ENCODE measurements at places on chromosomes 16 and 17.

GRCh38 chr17:77282524-77283515 lies 142.1 kb downstream of the SEC14L1 start:
- no peak for DNase-seq

DNA sequence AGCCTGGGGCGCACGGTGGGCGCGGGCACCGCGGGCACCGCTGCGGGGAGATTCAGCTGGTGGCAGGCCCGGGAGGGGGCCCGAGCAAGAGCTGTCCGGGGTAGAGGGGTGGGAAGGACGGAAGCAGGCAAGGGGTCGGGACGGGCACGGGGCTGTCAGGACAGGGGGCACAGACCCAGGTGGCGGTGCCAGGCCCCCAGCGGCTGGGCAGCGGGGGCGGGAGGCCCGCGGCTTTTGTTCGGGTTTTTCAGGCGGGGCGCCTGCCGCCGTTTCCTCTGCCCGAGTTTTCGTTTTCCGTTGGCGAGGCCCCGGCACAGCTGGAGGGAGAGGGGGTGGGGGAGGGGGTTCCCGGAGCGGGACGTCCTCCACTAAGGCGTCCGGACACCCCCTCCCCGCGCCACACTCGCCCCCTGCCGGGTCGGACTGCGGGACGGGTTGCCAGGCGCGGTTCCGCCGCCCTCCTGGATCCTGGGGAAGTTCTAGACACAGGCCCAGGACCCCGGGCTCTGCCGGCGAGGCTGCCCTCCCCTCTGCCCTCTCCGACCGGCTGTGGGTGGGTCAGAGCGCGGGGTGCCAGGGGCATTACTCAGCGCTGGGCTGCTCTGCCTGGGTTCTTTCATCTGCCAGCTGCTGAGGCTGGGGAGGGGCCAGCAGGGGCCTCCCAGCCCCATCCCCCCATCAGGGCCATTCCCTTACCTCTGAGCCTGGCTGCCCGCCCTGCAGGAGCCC lies 543 bp downstream of the ARHGAP23 start:
- no peak for DNase-seq

DNA sequence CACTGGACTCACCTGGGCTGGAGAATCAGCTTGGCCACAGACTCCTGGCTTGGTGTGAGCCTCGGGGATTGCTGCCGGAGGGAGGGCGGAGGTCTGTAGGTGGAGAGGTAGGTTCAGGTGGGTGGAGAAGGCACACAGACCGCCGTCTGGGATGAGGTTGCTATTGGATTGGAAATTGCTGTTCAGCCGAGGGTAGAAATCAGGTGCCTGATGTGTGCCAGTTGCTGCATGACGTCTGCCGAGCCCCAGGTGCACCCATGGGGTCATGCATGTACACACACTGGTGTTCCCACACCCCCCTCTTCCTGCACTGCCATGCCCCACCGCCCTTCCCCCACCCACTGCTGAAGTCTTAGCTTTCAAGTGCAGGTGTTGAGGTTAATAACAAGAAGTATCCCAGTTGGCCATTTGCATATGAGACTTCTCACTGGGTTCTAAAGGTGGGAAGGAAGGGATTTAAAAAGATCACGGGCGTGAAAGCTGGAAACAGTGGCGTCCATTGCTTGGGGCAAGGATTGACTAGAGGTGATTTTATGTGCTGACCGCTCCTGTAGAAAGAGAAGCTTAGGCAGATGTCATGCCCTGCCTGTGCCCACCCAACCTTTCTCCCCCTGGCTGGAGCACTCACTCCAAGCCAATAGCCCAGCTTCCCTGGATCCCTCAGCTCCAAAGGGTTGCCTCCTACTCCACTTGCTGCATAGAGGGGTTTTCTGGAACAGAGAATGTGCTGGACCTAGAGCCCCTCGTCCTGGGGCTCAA lies 193.6 kb downstream of the CCDC182 start:
- no peak for DNase-seq

DNA sequence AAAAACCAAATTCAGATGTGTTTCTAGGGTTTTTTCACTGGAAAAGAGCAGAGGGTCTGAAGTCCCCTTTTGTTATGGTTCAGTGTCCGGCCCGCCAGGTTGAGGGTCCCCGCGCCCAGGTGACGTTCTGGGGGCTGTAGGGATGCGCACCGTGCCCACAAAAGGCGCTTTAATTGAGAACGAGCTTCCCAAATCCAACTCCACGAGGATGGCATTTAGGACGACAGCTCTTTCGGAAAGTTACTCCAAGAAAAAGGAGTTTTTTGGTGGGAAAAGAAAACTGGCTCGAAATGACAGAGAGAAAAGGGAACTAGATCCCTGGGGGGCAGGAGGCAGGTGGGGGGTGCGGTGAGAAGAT lies 15.9 kb upstream of the ZFHX3 start:
- no peak for DNase-seq

GRCh38 chr17:43016216-43016615 lies 6.0 kb downstream of the VAT1 start:
- no peak for DNase-seq

DNA sequence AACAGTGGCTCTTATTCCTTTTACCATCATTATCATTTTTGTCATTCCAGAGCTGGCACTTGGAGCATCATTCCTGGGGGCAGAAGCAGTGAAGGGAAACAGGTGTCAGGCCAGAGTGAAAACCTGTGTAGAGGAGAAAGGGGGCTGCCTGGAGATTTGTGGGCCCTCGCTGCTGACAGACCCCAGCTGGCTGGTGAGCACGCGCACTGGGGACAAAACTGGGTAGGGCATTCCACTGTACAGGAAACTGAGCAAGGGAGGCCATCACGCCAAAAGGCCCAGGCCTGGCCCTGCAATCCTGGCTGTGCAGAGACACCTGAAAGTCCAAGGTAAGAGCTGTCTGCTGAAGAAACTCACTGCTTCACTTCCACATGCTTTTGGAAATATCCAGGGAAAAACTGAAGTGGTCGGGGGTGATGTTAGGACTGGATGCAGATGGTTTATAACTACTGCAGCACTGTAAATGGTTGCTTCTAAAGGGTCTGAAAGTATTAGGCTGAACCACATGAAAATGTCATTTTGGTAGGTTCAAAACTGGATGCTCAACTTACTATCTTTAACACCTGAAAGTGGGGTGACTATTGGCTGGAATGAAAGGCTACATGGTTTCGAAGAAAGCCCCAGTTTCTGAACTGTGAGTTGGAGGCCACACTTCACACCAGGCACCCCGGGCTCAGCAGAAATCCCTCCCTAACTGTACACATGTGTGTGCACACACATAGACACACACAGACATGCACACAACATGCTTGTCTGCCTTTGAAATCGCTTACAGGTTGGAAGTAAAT lies 225.0 kb downstream of the C16orf78 start:
- DNase-seq, result no peak

DNA sequence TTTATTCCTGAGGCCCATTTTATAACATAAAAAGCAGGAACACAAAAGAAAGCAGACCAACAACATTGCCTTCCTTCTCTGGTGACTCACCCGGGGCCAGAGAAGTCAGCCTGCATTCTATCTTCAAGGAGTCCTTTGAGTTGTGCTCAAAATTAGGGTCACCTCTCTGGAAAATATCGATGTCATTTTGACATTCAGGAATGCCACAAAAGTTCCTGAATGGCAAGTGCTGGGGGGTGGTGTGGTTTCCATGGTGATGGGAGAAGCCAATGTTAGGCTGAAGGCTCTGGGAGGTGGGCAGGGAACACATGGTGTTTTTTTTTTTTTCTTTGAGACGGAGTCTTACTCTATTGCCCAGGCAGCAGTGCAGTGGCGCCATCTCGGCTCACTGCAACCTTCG lies 159.6 kb downstream of the HAPSTR1 start:
- no peak for DNase-seq

DNA sequence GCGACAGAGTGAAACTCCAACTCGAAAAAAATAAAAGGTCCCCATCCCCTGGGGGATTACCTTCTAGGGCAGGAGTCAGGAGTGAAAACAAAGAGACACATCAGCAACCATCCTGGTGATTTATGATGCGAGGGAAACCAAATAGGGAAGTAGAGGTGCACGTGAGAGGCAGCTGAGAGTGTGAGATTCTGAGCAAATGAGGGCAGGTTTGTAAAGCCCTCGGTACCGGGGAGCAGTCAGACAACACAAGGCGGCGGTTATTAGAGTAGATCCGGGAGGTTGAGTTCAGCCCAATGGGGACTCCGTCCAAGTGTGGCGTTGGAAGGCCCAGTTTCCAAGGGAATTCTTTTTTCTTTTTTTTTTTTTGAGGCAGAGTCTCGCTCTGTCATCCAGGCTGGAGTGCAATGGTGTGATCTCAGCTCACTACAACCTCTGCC lies 7.4 kb upstream of the ARMC7 start:
- DNase-seq, result no peak

DNA sequence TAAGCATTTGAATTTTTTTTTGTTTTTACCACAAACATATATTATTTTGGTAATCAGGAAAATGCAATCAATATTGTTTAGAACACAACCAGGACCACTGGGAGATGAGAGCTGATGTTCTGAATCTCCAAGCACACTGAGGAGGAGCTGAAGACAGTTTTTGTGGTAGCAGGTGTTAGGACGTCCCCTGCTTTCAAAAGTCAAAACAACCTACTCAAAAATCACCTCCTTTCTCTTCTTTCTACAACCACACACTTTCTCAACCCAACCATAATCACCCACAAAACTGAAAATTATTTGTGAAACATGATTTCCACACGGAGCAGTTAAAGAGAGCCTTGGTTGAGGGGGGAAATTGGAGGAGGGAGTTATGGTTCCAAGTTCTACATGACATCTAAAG lies 26.7 kb upstream of the CFAP20 start:
- no peak for DNase-seq

DNA sequence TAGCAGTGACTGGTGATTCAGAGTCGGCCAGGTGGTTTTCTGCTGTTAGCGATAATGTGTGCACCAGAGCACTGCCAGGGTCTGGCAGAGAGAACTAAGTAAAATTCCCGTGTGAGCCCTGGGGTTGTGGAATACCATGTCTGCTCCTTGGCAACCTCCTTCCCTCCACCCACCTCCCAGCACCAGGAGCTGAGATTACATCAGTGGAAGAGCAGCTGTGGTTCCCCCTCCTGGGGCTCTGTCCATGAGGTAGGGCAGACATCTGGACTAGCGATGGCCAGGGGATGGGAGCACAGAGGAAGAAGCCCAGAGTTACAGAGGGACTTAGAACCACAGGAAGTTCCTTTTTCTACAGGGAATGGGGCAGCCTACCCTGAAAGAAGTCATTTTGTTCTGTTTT lies 15.8 kb downstream of the CLEC10A start:
- DNase-seq, result no peak

- no peak for DNase-seq
These were observed 223.0 kb downstream of the GSG1L start for GRCh38 chr16:27840311-27841060.

DNA sequence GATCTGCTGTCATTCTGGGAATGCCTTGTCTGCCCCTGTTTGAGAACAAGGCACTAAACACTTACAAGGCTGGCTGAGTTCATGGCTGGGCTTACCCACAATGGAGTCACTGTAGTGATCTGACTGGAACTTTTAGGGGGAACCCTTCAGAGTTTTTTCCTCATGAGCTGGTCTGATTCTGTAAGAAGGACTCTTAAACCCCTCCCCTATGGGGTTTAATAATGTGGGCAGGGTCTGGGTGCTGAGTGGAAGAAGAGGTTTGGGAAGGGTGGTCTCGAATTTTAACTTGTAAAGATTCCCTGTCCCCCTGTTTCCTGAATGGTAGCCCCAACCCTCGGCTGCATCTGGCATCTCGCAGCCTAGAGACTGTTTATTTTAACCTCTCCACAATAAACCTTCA lies 30.6 kb downstream of the OSBPL7 start:
- no peak for DNase-seq

GRCh38 chr17:78970834-78971755 lies 8.6 kb downstream of the LGALS3BP start:
- DNase-seq, result no peak

Measured in BJ (cell line).